CD4-positive, alpha-beta T cell treated with Interleukin-12 subunit alpha and Interleukin-12 subunit beta, for 1 hour (primary cell): ENCODE measurements at places on chromosomes 3 and 15.

- no peak for DNase-seq
These were observed 435.0 kb upstream of the C2CD4B start for GRCh38 chr15:62599791-62600777.

GRCh38 chr15:101431301-101431700 is 58.2 kb downstream of the PCSK6 start:
- DNase-seq = no peak

GRCh38 chr15:29162411-29162810 is 107.2 kb downstream of the NSMCE3 start:
- no peak for DNase-seq

DNA sequence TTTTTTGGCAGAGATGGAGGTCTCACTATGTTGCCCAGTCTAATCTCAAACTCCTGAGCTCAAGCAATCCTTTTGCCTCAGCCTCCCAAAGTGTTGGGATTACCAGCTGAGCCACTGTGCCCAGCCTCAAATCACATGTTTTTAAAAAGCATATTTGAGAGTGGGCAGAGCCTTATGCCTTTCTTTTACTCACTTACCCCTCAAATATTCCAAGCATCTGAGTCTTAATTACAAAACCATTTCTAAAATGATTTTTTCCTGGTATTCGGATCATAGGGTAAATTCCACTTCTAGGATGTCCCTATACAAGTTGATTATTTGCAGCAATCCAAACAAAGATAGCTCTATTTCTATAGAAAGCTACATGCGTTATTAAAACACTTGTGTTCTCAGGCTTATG is 106.1 kb downstream of the RFTN1 start:
- DNase-seq = no peak

DNA sequence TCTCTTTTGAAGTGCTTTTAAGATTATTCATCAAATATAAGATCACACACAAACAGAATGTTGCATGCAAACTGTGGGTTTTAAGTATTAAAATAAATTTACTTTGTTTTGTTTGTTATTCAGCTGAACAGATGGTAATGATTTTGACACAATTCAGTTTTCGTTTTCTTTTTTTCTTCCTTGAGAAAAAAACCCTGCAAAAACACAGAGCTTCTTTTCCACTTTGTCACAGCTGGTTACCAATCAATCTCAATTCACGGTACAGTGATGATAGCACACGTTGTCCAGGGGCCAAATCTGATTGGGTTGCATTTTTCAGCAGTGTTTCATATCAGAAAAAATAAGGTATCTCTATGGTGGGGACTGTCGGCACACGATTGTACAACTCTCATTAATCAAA is 473.6 kb downstream of the ROBO2 start:
- no peak for DNase-seq

DNA sequence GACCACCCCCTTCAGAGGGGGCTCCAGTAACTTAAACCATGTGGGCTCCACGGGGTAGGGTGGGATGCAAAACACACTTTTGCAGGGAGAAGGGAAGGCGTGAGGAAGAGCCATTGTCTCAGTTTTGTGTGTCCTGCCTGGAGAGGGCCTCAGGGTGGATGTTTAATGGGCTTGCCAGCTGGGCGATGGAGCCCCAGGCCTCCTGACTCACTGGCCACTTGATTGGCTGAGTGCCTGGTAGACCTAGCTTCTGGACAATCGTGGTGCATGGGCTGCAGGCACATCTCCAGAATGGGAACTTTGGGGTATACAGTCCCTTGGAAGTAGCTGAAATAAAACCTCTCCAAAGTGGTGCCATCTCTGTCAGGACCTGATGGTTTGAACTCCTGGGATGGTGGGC is 118.3 kb upstream of the MRPS22 start:
- DNase-seq = no peak

DNA sequence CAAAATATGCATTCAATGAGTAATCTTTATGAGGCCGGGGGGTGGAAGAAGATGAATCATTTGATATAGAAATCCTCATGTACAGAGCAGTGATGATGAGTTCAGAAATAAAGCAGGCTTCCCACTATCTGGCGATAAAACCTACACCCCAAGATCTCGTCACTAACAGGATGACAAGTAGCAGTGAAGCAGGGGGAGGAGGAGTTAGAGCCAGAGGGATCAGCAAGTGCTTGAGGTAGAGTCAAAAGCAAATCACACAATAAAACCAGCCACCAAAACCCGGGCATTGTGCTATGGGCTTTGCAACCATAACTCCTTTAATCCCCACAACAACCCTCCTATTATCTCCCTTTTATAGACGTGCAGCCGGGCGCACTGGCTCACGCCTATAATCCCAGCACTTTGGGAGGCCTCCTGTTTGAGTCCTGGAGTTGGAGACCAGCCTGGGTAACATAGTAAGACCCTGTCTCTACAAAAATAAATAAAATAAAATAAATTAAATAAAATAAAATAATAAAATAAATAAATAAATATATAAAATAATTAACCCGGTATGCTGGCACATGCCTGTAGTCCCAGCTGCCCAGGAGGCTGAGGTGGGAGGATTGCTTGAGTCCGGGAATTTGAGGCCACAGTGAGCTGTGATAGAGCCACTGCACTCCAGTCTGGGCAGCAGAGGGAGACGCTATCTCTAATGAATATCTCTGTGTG is 53.0 kb downstream of the STARD5 start:
- no peak for DNase-seq

- no peak for DNase-seq
These were observed 248.5 kb upstream of the TGFBR2 start for GRCh38 chr3:30357897-30358296.

DNA sequence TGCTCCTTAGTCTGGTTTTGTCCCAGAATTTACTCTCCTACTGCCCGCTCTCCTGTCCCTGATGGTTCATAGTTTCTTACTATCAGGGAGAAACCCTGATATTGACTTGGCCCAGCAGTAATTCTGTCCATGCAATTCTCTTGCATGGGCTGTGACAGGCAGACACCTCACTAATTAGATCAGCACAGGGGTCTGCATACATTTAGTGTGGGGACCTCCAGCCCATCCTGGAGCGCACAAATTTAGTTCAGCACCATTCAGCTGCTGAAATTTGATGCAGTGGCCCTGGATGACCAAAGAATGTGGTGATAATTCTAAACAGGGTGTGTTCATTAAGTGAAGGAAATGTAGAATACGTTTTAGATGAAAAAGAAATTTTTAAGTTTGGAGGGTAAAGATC is 555.5 kb upstream of the TBL1XR1 start:
- no peak for DNase-seq

GRCh38 chr3:136050250-136050649 is 84.7 kb downstream of the PPP2R3A start:
- DNase-seq = no peak

GRCh38 chr15:94579286-94579685 is 347.9 kb downstream of the MCTP2 start:
- DNase-seq = no peak

DNA sequence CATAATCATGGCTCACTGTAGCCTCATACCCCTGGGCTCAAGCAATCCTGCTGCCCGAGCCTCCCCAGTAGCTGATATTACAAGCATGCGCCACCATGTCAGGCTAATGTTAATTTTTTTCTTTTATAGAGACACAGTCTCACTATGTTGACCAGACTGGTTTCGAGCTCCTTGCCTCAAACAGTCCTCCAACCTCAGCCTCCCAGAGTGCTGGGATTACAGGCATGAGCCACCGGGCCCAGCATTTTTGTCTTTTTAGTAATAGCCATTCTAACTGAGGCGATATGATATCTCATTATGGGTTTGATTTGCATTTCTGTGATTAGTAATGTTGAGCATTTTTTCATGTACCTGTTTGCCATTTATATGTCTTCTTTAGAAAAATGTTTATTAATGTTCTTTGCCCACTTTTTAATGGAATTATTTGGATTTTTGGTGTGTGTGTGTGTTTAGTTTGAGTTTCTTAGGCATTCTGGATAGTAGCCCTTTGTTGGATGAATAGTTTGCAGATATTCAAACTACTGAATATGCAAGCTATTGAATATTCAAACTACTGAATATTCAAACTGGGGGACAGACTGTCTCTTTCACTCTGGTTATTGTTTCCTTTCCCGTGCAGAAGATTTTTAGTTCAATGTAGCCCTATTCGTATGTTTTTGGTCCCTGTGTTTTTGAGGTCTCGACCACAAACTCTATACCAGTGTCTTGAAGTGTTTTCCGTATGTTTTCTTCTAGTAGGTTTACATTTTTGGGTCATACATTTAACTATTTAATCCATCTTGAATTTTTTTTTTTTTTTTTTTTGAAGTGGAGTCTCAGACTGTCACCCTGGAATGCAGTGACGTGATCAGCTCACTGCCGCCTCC is 39.2 kb downstream of the CCDC66 start:
- DNase-seq = no peak

DNA sequence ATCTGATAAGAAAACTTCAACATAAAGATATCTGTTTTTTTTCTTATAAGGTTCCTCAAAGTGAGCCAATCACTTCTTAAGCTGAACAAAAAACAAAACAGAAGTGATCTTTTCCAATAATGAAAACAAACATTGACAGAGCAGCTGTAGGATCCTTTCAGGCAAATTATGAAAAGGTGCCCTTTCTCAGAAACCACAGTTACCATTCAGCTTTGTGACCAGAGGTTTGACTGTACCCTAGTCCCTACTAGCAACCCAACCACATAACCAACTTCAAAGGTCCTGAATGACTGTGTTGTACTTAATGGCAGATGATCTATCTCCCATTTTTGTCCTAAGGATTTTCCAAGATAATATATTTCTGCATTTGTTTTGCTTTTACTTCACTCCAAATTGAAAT is 39.4 kb upstream of the CCR2 start:
- no peak for DNase-seq

DNA sequence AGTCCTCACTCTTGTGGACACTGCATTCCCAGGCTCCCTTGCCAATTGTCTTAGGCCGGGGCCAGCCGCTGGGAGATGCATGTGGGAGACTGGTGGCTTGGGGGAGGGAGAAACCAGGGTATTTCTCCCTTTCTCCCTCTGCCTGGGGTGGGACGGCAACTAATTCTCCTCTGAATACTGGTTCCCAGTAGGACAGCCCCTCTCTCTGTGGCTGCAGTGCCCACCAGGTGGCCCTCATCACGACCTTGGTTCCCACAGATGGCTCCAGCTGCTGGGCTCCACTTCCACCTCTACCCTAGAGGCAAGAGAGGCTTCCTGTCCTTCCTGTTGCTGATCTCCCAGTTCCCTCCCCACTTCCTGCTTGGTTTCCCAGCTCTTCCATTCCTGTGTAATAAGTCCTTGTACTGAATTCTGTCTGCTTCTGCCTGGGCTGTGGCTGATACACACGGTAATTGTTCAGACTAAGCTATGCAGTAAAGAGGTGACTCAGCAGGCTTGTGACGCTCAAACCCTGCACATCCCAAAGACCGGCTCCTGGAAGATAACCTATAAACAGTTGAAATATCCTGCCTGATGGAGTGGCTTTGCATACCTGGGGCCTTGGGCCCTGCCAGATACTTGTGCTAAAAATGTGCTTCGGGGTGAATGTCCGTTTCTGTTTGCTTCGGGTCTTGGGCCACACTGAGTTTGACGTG is 20.4 kb upstream of the COPG1 start:
- no peak for DNase-seq

- DNase-seq = no peak
These were observed 42.5 kb upstream of the CACNA2D3 start for GRCh38 chr3:54079730-54080325.

- no peak for DNase-seq
These were observed 27.4 kb downstream of the MIX23 start for GRCh38 chr3:122355612-122356011.

GRCh38 chr3:35639254-35640186 is at the start of gene ARPP21:
Gene ARPP21, plus strand, starts transcription at chr3:35639525. Its CDS starts 42,227 bp downstream, at chr3:35681752.
- DNase-seq = no peak

GRCh38 chr3:53939813-53940212 is 48.2 kb upstream of the SELENOK start:
- no peak for DNase-seq

DNA sequence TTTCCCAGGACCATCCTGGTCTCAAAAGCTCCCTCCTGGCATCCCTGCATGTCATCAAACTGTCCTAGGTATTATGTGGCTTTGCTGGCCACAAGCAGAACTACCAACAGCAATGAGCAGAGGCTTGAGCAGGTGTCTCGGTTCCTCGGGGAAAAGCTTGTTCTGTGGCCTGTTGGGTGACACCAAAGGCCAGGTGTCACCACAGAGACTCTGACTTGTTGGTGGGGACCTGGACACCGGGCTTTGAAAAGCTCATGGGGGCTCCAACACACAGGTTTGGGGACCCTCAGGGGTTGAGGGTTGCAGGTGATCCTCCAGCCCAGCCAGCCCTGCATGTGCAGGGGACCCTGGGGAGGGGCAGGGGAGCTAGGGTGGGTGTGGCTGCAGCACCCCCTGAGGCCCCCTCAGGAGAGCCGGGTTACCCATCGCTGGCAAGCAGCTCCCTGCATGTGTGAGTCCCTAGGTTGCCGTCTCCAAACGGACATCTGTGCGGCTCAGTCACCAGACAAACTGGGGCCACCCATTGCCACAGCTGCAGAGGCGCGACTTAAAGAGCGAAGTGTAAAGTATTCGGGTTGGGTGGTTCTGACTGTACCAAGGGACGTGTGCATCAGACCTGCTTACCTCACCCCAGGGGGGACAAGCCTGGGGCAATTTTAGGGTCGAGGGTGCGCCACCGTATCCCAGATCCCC is 140.1 kb downstream of the CHSY1 start:
- no peak for DNase-seq

- DNase-seq = peak; percentile 15
These were observed 45.9 kb upstream of the TMEM115 start for GRCh38 chr3:50405249-50405648.

DNA sequence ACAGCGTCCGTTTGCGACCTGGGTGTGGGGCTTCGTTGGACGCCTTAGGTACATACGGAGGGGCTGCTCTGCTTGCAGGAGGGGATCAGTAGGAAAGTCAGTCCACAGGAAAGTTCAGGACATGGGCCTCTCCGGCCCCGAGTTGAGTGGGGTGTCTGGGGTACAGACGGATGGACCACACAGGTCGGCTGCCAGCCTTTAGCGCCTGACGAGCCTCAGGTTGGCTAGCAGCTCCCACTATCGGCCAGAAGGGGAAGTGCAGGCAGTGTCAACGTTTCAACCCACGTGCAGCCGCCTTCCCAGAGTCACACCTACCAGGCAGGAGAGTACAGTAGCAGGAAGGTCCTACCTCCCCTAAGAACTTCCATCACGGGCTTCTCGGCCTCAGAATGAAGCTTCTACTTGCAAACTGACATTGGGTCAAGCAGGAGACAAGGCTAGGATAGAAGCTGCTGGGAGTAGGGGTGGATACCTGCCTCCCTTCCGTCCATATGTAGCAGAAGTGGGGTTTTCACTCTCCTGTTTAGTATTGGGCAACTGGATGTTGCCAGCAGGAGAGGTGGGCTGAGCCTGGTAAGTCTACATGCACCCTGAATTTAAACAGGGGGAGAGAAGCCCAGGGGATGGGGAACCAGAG is 1.8 kb upstream of the SCN5A start:
- peak; percentile 79 for DNase-seq

DNA sequence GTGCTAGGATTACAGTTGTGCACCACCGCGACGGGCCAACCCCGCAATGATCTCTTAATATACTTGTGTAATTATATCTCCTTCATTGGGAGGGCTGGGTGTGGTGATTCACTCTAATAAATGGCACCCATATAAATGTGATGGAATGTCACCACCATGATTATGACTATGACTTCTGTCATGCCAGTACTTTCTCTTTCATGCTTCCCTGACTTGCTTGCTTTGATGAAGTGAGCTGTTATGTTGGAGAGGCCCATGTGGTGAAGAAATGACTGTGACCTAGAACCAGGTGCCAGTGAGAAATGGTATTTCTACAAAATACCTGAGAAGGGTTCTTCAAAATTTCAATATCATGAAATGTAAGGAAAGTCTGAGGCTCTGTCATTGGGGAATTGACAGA is 24.4 kb upstream of the TP63 start:
- DNase-seq = no peak

- no peak for DNase-seq
These were observed 16.6 kb upstream of the GYG1 start for GRCh38 chr3:148974726-148975125.
